ENCODE measurements at places on chromosomes 5 and 9.

DNA sequence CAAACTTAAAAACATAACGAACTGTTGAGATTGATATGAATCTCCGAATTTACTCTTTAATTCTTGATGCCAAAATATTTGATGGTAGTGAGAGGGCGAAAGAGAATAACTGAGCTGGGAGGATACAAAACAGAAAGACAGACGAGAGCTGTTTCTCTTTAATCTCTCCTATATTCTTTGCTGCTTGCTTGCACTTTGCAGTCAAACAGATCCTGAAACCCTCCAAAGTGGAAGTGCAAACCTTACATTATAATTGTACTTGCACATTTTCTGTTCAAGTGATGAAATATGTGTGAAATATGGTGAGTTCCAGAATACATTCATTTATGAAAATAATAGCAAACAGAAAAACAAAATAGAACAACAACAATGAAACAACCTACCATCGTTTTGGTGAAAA lies 63.8 kb downstream of the PAM start:
- DNase-seq, result no peak

- DNase-seq, result no peak
Observed at GRCh38 chr5:140677947-140678346, 4.6 kb upstream of the DND1 start.

DNA sequence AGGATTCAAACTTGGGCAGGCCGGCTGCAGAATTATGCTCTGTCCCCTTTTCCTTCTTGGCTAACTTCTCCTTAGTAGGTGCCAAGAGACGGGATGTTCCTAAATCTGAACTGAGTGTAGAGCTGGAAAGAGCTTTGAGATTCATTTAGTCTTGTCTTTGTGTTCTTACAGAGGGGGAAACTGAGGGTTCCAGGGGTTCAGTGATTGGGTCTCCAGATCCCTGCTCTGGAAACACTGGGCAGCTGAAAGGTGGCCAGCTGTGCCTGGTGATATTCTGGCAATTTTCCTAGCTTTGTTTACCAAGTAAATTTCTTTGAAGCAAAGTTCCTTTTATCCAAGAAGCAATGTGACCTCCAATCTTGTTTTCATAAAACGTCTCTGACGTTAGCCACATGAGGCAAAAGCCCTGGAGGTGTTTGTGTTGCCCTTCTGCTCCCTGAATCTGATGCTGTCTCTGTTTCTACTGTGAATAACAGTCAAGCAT lies 288.7 kb downstream of the ZSWIM6 start:
- DNase-seq, result no peak

- no peak for DNase-seq
Observed at GRCh38 chr9:18379073-18379811, 94.7 kb upstream of the ADAMTSL1 start.

DNA sequence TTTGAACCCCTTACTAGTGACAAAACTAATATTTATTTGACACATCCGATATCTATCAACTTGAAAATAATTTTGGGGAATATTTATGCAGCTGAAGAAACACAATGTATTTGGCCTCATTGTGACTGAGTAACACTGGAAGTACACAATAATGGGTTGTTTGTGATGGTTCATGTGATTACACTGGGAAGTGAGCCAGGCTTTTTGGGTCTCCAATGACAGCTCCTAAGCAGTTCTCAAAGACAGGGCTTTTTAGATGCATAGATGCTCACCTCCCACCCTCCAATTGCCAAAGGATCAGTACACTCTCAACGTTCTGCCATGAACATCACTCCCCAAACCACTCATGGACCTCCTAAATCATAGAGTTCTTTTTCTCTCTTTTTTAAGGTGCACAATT lies 170.0 kb downstream of the SLC24A2 start:
- DNase-seq, result no peak

DNA sequence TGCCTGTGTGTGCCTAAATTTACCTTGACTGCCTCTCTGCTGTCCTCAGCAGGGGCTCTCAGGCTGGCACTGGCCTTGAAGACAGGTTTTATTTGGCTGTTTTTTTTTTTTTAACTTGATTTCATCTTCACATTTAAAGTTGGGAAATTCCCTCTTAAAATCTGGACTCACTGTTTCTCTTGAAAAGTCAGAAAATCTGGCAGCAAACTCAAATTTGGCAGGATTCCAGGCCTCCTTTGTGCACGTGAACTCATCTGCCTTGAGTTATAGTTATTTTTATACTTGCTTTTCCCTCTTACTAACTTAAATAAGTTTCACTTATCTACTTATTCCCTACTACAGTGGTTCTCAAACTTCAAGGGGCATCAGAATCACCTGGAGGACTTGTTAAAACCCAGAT lies 118.4 kb upstream of the MAP3K1 start:
- peak; percentile 17 for DNase-seq

- DNase-seq, result no peak
Observed at GRCh38 chr5:91419136-91419535, 36.0 kb upstream of the ARRDC3 start.

DNA sequence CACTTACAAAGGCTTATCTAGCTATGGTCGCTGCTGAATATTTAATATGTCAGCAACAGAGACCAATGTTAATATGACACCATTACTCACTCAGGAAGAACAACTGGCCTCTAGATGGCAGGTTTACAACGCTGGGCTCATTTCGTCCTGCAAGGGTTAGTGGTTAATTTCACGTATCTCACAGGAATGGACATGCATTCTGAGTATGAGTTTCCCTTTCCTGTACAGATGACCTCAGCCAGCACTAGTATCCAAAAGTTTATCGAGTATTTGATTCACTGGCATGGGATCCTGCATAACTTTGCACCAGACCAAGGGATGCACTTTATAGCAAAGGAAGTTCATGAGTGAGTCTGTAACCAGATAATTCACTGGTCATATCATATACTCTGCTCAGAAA lies 8.7 kb upstream of the TRPC7 start:
- DNase-seq, result no peak

DNA sequence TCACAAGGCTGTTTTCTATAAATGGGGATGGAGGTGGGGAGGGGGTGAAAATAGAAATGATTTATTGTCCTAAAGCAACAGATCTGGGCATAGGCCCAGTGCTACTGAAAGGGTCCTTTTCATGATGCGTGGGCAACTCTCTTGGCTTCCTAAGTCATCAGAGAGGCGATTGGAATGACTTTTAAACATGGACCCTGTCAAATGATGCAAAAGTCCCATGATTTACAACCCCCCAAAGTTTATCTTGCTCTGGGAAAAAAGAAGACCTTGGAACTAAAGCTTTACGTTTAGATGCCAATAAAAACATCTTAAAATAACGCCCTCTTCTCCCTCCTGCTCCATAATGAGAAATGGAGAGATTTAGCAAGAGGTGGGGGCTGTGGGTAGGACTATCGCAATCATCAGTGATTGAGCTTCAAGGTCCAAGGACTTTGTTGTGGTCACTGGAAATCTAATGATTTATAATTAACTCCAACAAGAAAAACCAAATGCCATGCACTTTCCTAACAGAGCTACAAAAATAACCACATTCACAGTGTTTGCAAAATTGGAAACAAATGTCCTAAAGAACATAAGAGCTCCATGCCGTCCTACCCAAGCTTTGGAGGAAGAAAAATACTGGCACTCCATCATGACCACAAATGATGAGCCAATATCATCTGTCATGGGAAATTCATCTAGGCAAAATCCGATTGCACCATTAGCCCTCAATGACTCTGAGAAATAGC lies 167.5 kb upstream of the CLINT1 start:
- no peak for DNase-seq

DNA sequence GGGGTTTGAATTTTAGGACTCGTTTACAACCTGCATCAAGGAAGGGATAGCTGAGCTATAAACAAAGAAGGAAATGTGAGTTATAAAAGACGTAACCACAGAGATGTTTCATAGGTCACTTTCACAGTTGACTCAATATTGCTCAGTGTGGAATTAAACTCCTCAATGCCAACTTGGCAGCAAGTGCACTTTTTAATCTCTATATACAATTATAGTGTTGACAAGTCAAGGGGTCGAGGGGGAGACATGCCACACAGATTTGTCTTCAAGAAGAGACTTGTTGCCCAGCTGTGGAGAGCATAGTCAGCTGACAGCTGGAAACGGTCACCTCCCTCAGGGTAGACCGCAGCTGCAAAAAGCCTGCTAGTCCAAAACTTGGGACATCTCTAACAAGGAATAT lies 163.4 kb upstream of the DMAC1 start:
- DNase-seq, result no peak

DNA sequence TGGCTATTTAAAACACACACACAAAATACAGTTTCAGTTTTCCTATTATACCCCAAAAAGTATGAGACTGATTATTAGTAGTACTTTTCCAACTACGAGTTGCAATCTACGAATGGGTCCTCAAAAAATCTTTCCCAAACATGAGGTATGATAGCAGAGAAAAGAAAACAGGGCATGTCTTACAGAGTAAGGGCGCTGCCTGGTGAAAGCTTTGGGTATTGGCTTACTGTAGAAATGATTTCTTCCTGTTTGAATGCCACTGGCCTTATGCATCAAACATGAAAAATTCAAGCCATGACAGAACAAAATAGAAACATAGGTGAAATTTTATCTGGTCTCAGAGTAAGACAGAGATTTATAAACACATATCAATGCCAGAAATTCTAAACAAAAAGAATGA lies 448.0 kb downstream of the SPOCK1 start:
- DNase-seq, result no peak
